ENCODE measurements at places on chromosomes 2 and 18.

DNA sequence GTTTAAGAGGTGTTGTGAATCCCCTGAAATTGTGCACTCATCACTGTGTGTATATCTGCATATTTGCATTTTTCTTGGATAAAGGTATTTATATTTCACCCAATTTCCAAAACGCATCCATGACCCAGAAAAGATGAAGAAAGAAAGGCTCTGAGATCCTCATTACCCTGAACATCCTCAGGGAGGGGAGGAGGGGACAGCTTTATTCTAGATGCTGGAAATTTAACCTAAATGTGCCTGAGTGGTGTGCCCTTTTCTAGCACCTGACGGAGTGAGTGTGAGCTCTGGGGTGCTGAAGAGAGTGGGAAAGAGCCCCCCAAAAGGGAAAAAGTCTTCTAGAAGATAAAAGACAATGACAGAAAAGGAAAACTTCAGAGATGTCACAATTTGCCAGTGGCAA is 20.8 kb downstream of the CNTNAP5 start:
- DNase-seq: no peak

- no peak for DNase-seq
Observed at GRCh38 chr2:120132190-120132589, 91.0 kb downstream of the TMEM185B start.

GRCh38 chr2:44389895-44390294 is 28.1 kb downstream of the CAMKMT start:
- no peak for DNase-seq

DNA sequence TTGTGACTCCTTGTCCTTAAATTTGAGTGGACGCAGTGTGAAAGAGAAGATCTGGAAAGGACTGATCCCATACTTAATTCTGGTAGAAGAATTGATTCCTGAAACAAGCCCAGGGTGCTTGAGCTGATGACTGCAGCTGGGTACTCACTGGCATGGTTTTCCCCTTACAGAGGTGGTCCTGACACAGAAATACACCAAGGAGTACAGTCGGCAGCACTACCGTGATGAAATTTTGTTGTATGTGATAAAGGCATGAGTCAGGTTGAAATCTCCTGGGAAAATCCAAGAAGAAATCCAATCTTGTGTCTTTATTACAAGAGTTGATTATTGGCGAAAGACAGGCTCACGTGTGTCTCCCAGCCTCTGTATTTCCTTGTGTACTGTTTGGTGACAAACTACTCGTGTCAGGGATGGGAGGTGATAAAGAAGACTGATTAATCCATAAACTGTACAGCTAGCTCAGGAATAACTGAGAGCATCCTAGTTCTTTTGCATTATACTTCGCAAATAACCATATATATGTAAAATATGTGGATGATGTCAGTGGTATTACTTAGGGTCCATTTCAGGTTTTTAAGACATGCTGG is 76.6 kb downstream of the RAPGEF4 start:
- DNase-seq: no peak

GRCh38 chr2:15010346-15010745 is 377.8 kb downstream of the LRATD1 start:
- DNase-seq: no peak

DNA sequence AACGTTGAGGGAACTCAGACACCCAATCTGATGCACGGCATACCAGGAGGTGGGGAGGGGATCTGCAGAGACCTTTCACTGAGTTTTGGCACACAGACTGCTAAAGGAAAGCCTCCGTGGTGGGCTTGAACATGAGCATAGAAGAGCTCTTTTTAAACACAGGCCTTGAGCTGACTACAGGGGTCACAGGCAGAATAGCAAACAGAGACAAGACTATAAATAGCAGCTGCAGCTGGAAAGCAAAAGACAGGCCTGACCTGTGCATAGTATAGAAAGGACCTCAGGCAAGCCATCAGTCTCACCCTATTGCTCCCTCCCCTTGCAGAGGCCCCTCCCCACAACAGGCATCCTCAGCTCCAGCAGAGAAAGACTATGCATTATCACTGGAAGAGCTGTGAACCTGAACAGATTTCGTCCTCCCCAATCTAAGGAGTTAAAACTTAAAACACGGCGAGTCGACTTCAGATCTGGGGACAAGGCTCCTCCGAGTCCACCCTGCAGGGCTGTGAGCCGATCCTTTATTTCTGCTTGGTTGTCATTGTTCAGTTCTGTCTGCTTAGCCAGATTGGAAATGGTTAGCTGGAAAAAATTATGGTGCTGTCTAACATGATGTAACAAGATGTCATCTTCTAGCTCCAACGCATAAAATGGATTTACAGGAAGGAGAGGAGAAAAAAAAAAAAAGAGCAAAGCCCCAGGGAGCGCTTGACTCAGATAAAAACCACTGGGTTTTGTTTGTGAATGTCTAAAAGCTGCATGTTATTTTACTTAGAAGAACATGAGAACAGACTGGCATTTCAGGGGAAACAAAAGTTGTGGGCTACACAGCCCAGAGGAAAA is 25.2 kb upstream of the LCLAT1 start:
- no peak for DNase-seq

DNA sequence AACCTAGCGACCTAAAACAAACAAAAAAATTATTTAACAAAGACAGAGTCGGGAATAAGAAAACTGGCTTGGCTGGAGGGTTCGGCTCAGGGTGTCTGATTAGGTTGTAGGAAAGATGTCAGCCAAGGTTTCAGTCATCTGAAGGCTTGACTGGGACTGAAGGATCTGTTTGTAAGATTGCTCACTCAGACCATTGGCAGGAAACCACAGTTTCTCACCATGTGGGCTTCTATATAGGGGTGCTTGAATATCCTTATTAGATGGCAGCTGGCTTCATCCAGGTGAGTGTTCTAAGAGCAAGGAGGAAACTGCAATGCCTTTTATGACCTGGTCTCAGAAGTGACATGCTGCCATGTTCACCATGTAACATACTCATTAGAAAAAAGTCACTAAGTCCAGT is 999 bp upstream of the IL36B start:
- DNase-seq: no peak

DNA sequence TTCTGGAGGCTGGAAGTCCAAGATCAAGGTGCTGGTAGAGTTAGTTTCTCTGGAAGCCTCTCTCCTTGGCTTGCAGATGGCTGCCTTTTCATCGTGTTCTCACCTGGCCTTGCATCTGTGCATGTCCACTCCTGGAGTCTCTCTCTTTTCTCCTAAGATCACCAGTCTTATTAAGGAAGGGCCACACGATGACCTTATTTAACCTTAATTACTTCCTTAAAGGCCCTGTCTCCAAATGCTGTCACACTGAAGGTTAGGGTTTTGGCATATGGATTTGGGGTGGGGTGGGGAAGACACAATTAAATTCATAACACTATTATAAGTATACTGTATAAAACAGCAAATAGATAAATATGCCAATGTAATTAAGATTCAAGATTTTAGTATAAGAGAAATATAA is 402.4 kb upstream of the HS6ST1 start:
- DNase-seq: no peak

DNA sequence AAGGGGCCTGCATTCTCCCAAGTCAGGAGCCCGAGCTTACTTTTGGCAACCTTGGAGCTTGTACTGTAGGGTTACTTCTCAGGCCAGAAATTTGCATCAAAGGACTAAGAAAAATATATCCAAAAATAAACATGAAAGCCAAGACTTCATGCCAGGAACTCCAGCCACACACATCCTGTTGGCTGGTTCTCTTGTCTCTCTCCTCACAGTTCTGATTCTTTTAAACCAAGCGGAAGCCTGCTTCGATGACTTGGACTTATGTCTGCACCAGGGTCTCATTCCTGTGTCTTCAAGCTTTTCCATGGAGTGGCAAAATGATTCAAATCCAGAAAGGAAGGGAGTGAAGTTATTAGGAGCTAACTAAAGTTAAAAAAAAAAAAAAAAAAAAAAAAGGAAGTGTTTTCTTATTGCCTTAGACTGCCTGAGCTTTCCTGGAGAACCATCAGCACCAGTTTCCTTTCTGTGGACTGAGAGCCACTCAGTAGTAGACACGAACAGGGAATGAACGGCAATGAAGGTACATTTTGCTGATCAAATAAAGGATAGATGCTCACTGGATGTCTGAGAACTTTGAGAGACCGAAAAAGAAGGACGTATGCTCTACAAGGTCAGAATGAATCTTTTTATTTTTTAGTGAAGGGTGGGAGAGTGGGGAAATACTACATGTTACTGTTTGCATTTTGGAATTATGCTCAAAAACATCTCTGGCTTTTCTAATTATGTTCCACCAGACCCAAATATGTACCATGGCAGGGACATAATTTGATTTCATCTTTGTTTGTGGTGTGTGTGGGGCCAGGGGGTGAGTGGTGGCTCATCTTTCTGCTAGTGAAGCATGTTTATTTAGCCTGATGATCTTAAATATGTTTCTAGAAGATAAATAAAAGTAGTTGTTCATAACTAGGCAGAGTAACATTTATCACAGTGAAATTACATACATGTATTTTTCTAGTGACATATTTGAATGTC is 86.0 kb downstream of the RAPGEF4 start:
- no peak for DNase-seq

- DNase-seq: no peak
Observed at GRCh38 chr2:60961457-60961856, 56.1 kb upstream of the PEX13 start.

DNA sequence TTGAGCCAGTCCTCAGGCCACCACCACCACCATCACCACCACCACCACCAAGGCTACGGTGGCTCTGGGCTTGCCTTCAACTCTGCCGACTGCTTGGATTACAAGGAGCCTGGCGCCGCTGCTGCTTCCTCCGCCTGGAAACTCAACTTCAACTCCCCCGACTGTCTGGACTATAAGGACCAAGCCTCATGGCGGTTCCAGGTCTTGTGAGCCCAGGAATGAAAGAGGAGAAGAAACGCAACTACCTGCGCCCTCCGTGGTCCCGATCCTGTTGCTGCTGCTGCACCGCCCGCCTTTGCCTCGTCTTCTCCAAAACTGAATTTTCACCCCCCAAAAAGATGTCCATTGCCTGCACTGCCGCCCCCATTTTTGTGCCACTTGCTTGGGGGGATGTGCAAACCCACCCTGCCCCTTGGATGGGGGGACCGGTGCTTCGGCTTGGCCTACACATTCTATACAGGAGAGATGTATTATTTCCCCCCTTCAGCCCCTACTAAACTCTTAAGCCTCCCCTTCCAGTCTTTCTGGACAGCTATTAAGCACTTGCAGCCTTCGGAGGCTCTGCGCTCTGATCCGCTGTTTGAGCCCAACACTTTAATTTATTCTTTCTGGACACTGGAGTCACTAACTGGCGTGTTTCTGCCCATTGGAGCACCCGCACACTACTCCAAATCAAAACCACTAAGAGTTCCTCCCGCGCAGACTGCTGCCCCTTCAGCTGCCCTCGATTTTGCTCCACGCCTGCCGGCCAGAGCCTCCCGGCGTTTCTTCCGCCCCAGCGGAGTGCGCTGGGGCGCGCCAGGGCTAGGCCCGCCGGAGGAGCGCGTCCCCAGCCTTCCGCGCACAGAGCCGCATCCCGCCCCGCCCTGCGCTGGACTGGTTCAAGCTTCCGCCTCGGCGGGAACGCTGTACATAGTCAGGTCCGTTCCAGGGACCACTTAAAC is 5.7 kb downstream of the OTX1 start:
- DNase-seq: no peak

- DNase-seq: no peak
Observed at GRCh38 chr18:58183226-58183625, 139.2 kb downstream of the NEDD4L start.

GRCh38 chr2:96806468-96807126 is 9.5 kb upstream of the CNNM3 start:
- no peak for DNase-seq

DNA sequence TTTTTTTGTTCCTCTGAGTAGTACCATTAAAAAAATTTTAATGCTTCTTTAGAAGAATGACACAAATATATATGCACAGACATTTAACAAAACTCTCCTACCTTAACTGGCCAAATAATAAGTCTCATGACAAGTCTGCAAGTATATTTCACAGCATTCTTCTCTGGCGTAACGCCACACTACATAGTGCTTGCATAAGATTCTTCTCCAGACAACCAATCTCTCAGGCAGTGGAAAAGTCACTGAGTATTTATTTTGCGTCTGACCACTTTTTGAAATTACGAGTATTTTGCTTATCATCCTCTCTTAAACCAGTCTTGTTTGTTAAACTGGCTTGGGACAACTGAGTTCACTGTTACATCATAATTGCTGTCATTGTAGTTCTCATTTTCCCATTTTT is 749.2 kb downstream of the ADCYAP1 start:
- no peak for DNase-seq

- DNase-seq: no peak
Observed at GRCh38 chr2:197284956-197285355, 25.6 kb downstream of the ANKRD44 start.

DNA sequence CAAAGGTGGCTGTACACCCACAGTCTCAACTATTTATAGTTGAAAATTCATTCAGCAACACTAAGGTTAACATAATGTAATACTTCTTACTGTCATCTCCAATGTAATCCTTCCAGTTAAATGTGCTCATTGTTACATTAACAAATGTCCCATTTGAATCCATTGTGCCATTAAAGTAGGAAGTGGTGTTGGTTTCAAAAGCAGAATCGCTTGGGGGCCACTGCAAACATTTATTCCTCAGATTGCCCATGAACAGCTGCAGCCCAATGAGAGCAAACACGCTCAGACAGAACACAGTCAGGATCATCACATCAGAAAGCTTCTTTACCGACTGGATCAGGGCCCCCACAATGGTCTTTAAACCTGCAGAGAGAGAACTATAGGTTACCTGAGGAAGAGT is 41.4 kb downstream of the SCN3A start:
- DNase-seq: no peak

DNA sequence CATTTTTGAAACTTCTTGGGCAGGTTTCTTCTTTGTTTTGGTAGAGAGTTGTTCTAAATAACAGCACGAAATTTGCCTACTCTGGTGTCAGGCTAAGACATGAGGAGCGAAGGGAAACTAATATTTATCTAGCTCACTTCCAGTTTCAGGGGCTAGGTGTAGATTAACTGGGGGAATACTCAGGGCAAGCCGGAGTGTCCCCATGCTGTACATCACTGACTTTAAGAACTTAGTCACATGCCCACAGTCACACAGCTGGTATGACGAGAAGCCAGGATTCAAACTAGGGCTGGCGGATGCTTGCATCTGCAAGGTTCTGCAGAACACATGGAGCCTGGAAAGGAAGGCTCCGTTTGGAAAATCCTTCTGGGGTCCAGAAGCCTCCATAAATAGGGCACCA is 133.3 kb downstream of the ALPK2 start:
- DNase-seq: peak; percentile 57

GRCh38 chr18:52730972-52731619 is 391.1 kb downstream of the DCC start:
- DNase-seq: no peak

DNA sequence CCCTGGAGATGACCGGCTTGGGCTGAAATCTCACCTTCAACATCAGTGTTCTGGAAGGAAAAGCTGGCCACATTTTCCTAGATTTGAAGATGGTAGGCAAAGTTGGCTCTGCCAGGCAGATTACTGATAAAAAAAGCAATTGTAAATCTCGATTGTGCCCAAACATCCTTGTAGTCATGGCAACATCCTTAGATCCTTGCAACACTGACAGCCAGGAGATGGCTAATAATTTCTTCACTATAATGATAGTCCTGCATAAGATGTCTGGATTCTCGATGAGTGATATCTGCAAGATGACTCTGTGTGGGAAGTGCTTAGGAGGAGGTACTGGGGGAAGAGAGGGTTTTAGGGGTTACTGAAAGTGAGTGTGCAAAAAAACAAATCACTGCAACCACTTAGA is 149.1 kb downstream of the FSHR start:
- no peak for DNase-seq

- DNase-seq: no peak
Observed at GRCh38 chr18:11866329-11866728, 15.1 kb downstream of the CHMP1B start.

GRCh38 chr2:127479219-127479825 is 47.0 kb downstream of the IWS1 start:
- peak; percentile 59 for DNase-seq
